SHP77 treated with DMSO at 0.1 percent for 48 hours (cell line): ENCODE measurements at places on chromosomes 5 and 9.

GRCh38 chr9:126454215-126454614, 127.6 kb downstream of the MVB12B start:
- no peak for DNase-seq

GRCh38 chr5:124878583-124879342, 132.3 kb upstream of the ZNF608 start:
- DNase-seq, result no peak

DNA sequence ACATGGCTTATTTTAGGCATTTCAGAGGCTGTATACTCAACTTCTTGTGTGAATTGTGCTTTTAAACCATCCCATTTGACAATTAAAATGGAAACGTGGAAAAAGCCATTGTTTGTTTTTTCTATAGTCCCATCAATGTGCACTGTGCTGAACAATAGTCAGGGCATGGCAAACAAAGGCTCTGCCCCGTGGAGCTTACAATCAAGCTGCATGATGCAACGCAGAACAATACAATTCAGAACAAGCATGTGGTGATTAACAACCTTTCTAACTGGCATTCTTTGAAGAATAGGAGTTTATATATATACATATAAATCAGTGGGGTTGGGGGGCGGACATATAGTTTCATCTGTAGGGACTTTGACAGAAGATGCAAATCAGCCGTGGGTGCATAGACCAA, 2125.4 kb upstream of the WWC1 start:
- no peak for DNase-seq

- DNase-seq, result no peak
These were observed 38.6 kb upstream of the KCNMB1 start for GRCh38 chr5:170427672-170428236.

DNA sequence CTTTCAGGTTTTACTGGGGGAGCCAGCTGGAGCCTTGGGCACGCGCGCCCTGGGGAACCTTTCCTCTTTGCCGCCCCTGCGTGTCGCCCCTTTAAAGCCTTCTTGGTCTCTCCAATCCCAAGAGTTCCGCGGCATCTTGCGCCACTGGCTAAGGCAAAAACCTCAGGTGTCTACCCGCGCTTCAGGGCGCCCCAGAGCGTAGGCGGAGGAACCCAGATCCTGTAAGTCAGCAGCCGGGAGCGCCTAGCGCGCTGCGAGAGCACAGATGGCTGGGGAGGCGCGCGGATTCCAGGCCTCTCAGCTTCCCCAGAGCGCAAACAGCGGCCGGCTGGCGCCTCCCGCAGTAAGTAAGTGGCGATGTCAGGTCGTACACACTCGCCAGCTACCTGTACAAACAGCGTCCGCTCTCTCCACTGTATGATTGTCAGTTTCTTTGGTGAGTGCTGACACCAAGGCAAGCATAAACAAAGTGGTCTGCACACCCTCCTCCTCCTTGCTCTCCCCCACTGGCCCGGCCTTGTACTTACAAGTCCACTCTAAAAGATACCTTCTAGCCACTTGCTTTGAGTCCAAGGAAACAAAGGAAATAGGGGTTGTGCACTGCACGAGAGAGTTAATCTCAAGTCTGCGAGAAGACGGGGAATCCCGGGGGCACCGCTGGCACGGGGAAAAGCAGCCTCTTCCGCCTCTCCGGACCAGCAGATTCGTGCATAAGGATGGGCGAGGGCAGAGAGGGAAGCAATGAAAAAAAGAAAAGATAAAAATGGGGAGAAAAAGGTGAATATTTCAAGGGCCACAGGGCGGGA, 2.9 kb downstream of the HTR1A start:
- DNase-seq, result peak; percentile 32

- DNase-seq, result no peak
These were observed 34.1 kb upstream of the RAPGEF1 start for GRCh38 chr9:131773911-131774379.

DNA sequence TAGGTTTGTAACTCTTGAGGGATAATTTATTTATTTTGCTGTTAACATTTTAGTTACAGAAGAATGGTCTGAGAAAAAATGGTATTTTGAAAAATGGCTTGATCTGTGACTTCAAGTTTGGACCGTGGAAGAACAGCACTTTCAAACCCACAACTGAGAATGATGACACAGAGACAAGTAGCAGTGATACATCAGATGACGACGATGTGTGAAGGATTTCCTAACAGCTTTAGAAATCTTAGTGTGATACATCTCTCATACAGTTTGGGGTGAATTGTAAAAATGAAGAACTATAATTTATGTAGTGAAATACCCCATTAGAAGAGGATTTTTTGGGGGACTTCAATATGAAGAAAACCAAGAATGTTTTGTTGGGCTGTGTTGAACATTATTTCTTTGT, 88.7 kb downstream of the GPBP1 start:
- DNase-seq, result no peak

GRCh38 chr5:14810282-14810681, 61.3 kb downstream of the ANKH start:
- DNase-seq, result no peak

DNA sequence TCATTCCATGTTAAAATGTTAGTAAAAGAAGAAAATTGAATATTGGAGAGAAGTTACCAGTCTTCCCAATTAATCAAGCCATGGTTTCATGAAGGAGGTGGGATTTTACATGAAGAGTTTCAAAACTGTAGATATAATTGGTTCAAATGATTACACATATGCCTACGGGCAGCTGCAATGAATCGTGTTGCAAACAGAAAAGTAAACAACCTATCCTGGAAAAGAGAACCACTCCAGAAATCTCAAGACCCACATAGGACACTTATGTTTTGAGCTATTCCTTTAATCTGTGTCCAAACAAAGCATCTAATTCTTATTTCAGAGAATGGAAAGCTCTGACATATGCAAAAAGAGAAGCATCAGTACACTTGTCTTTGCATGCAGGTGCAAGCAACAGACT, 340.2 kb downstream of the NDUFS4 start:
- peak; percentile 20 for DNase-seq

- no peak for DNase-seq
These were observed 70.9 kb downstream of the HSPA4 start for GRCh38 chr5:133122711-133123110.

DNA sequence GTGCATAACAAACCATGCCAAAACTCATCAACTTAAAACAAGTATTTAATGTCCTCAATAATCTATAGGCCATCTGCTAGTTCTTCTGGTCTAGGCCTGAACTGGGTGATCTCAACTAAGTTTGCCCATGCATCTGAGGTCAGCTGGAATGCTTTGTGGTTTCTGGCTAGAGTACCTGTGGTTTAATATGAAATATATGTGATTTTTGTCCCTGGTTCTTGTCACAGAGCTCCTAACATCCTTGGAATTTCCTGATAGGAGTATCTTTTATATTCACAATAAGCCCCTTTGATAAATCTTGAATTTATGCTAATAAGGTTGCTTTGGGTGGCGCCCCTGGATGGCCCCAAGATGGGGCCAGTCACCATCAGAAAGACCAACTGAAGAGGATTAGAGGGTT, 535.9 kb downstream of the DNAH5 start:
- DNase-seq, result no peak

DNA sequence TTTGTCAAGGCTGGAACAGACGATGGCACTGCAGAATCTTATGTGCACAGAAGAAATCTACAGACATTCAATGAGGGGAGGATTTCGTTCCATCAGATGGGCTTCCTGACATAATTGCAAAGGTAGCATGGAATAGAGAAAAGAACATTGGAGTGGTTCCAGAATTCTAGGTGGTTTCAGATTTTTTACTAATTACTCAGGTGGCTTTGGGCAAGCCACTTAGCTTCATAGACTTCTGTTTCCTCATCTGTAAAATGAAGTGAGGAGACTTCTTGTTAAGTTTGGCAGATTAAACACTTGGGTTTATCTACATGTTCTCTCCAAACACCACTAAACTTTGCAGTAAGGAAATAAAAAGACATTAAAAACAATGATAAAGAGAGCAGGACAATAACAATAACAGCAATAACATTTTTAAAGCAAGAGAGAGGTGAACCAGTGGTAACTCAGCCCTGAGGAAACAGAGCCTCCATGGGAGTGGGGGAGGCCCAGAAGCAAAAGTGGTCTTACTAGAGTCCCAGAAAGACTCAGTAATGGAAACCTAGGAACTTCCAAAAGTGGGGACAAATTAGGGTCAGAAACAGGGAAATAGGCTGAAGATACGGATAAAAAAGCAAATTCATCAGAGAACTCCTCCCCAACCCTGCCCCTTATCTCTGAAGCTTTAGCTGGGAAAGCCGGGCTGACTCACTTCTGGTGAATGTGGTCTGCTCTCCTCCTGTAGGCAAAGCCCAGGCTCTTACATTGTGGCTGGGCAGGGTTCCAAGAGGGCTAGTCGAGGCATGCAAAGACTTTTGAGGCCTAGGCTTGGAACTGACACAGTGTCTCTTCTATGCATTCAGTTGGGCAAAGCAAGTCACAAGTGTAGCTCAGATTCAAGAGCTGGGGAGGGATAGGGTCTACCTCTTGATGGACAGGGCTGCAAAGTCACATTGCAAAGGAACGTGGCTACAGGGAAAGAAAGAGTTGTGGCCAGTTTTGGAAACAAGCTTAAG, 11.8 kb upstream of the ACTBL2 start:
- no peak for DNase-seq

DNA sequence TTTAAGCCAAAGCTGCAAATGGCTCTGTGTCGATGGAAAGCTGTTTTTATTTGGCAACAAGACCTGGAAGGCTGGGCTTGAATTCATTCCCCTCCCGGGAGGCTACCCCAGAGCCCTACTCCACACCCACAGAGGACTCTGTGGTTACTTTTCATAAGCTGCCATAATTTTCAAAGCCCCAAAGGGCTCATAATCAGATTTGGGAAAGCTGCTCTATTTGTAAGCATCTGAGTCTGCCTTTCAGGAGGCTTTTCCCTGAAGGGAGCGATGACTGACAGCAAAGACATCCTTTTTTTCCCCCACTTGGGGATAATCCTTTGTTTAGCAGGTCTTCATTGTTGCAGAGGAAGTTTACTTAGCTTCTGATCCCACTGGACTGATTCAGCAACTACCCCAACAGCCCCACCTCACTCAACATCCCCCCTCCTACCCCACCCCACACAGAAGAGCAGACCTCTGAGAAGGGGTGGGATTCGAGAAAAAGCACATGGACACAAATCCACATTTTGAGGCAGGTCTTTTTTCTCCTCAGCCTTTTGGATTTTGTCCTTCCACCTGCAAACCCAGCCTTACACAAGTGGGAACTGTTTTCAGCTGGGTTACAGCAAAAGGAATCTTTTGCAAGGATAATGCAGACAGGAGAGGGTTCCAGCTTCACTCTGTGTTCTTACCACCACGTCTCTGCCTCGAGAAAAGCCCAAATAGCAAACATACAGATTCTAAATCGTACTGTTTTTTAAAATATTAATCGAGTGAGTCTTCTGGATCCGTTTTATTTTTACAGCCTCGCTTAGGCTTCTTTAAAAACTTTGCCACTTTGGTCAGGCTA, 244.4 kb upstream of the TUT7 start:
- no peak for DNase-seq

- DNase-seq, result no peak
These were observed 44.5 kb downstream of the SEMA4D start for GRCh38 chr9:89453452-89453851.

- no peak for DNase-seq
These were observed 2.9 kb upstream of the C7 start for GRCh38 chr5:40906351-40906751.

DNA sequence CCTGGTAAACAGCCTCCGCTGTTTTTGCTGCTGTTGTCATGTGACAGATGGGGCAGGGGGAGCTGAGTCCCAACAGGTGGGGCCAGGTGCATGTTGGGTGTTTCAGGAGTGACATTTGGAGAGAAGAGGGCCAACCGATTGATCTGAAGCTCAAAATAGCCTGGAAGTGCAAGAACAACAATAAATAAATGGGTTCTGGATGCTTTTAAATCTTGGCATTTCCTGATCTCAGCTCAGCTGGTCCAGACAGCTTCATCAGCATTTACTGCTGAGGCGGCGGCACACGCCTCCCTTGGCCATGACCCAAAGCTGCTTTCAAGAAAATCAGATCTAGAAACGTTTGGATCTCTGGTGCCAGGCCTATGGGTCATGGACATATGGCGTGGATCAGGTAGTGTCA, 70.5 kb downstream of the PPARGC1B start:
- no peak for DNase-seq

- no peak for DNase-seq
These were observed 2.2 kb upstream of the ADGRD2 start for GRCh38 chr9:124448019-124448418.

- DNase-seq, result no peak
These were observed 158.5 kb upstream of the CLINT1 start for GRCh38 chr5:158017469-158017868.

GRCh38 chr5:11904265-11904906, at the start of gene CTNND2:
Gene CTNND2 (minus strand): TSS chr5:11904446. CDS start chr5:11903853, 593 bp downstream.
- no peak for DNase-seq

DNA sequence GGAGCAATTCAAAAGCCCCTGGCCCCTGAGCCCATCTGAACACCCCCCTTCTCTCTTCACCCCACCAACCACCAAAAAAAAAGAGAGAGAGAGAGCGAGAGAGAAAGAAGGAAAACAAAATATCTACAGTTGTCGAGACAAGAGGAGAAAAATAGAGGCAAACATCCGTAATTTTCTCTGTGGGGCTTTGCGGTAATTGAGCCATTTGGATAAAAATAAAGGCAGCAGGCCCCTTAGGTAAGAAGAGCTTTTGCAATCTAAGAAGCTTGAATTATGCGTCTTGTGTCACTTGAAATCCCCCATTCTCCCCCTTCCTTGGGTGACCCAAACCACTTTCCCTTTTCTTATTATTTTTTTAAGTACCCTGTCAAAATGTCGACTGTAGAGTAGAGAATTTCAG, 35.5 kb upstream of the FUBP3 start:
- no peak for DNase-seq

DNA sequence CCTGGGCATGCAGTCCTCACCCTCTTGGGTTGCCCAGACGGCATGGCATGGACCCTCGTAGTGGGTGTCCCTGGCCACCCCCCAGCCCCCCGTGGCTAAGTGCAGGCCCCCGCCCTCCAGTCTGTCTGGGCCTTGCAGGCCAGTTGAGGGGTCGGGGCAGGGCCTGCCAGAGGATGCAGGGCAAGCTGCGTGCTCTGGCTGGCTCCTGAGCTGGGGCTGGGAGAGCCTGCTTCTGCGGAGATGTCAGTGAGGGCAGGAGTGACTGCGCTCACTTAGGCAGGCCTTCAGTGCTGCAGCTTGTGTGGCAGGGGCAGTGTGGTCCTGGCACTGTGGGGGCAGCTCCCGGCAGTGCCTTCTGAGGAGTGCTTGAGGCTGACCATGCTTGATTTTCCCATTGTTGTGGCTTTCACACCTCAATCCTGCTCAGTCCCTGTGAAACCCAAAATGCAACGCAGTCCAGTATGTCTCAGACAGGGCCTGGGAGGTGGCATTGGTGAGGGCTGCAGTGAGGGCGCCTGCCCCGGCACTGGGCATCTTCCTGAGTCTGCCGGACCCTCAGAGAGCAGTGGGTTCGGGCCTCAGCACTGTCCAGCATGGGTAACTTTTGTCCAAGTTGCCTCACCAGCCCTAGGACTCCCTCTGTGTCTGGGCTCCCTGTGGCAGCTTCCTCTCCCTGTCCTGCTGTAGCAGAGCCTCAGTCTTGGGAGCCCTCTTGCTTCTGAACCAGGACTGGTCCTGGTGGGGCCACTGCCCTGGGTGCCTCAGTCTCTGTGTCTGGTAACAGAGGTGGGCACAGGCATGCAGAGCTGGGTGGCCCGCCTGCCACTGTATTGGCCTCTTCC, 93.0 kb downstream of the PHF2 start:
- no peak for DNase-seq
